Activated CD4-positive, alpha-beta memory T cell treated with anti-CD3 and anti-CD28 coated beads, Interleukin-2, amount 10 ng/mL, durations not matched to agents 7 days and 5 days (primary cell): ENCODE measurements at places on chromosomes 12 and 14. TPM values are rescaled to one million over a fixed set of nuclear protein-coding genes. Genes with fewer than 3 reads are reported as not detected.

Gene SIX4
- total RNA-seq, result 0.80 TPM

DNA sequence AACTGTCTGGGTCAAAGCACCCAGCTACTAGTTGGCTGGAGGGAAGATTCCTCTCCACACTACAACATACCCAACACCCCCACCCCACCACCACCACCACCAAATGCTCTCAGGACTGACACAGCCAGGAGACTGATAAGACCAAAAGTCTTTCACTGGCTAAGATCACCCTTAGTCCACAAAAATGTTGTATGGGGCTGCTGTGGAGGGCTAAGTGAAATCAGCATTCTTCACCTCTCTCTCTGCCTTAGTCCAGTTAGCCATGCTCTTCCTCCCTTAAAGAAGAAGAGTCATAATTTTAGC is 106.2 kb downstream of the NUAK1 start:
- H3K36me3 ChIP-seq, result no peaks in the 10 kb centered on the region
- no peak for DNase-seq

DNA sequence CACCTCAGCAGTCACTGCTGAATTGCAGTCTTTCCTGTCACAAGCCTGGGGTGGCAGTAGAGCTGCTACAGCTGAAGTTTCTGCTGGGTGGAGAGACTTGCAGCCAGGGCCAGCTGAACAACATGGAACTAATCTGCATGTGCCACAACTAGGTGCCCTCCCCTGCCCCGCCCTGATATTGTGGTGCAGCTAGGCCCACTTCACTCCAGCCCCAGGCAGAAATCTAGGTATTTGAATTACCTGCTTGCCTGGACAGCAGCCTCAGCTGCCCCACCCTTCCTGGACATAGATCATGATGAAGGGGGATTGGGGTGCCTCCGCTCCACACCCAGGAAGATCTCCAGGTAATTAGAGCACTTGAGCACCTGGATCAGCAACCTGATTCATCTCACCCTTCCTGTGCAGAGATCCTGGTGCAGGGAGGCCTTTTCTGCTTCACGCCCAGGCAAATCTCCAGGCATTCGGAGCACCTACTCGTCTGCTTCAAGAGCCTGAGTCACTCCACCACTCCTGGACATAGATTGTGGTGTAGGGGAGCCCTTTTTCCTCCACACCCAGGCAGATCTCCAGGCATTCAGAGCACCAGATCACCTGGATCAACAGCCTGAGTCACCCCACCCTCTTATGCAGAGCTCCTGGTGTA is 477.0 kb downstream of the SOX5 start:
- H3K36me3 ChIP-seq, result no peaks in the 10 kb centered on the region
- H3K4me1 ChIP-seq, result no peaks in the 10 kb centered on the region
- H3K27ac ChIP-seq, result no peak overlapping the region
- no peaks in the 10 kb centered on the region for H3K27me3 ChIP-seq

- no peak overlapping the region for H3K4me3 ChIP-seq
- no peak for DNase-seq
- peaks cover 30% of the 10 kb centered on the region for H3K27me3 ChIP-seq
These were observed 172.2 kb downstream of the PTPRO start for GRCh38 chr12:15494329-15495046.

Gene NID2
- 0.15 TPM for total RNA-seq

GRCh38 chr12:96824074-96824837 is 82.8 kb upstream of the NEDD1 start:
- no peak overlapping the region for H3K4me3 ChIP-seq
- no peaks in the 10 kb centered on the region for H3K4me1 ChIP-seq
- H3K36me3 ChIP-seq, result no peaks in the 10 kb centered on the region
- DNase-seq, result no peak
- H3K27ac ChIP-seq, result no peak overlapping the region
- H3K27me3 ChIP-seq, result no peaks in the 10 kb centered on the region

GRCh38 chr14:79354336-79354735 is 857.0 kb downstream of the DIO2 start:
- H3K27me3 ChIP-seq, result no peaks in the 10 kb centered on the region
- DNase-seq, result no peak
- no peaks in the 10 kb centered on the region for H3K36me3 ChIP-seq
- H3K4me3 ChIP-seq, result no peak overlapping the region
- no peak overlapping the region for H3K27ac ChIP-seq

DNA sequence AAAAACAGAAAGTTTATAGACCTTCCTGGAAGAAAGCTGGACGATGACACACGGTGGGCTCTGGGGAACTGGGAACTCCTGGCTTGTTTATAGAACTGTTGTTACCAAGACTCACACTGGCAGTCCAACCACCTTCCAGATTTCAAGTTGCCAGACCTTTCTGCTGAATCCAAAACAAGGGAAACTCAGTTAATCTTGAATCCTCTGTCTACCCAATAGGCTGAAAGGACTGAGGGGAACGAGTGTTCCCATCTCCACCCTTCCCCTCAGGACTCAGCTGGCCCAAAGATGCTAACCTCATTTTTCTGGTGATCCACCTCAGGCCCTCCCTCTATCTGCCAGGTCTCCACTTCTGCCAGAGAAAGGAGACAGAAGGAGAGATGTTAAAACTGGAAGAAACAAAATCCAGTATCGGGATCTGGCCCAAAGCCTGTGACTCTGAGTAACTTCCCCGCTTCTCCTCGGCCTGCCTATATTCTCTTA is 231.4 kb downstream of the ANO2 start:
- H3K36me3 ChIP-seq, result no peaks in the 10 kb centered on the region
- DNase-seq, result no peak
- no peaks in the 10 kb centered on the region for H3K4me1 ChIP-seq
- H3K27ac ChIP-seq, result no peak overlapping the region
- H3K27me3 ChIP-seq, result no peaks in the 10 kb centered on the region
- H3K4me3 ChIP-seq, result no peak overlapping the region

DNA sequence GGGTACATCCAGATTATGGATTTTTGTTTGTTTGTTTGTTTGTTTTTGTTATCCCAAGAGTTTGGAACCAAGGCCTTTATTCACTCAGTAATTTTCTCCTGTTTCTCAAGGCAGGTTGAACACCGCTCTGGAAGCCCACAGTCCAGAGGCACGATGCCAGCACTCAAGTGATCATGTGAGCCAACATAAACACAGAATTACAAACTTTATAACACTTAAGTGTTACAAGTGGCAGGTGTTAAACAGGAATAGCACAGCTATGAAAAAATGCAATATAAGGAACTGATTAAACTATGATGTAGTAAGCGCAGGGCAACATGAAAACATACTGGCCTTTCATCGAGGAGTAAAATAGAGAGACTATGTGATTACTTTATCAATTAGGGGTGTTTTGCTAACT is 1885.8 kb upstream of the SEL1L start:
- DNase-seq, result no peak
- H3K36me3 ChIP-seq, result no peaks in the 10 kb centered on the region
- H3K27ac ChIP-seq, result no peak overlapping the region
- H3K27me3 ChIP-seq, result no peaks in the 10 kb centered on the region

DNA sequence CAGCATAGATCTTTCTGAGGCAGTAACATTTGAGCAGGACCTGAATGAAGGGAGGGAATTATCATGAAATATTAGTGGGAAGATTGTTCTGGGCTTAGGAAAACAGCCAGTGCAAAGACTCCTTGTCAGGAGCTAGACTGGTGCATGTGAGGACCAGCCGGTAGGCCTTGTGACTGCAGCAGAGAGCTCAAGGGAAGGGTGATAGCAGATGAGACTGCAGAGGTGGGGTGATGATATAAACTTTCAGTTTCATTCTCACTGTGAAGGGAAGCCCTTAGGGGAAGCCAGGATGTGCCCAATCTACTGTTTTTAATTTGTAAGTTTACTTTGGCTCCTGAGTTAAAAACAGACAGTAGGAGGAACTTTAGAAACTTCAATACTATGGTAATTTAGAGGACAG is 12.4 kb downstream of the IL22 start:
- peak; percentile 67 for DNase-seq
- H3K27me3 ChIP-seq, result peaks cover under 1% of the 10 kb centered on the region
- H3K36me3 ChIP-seq, result peaks cover 6% of the 10 kb centered on the region
- peak overlapping the region; percentile 50 for H3K4me3 ChIP-seq
- H3K27ac ChIP-seq, result peak overlapping the region; percentile 88

DNA sequence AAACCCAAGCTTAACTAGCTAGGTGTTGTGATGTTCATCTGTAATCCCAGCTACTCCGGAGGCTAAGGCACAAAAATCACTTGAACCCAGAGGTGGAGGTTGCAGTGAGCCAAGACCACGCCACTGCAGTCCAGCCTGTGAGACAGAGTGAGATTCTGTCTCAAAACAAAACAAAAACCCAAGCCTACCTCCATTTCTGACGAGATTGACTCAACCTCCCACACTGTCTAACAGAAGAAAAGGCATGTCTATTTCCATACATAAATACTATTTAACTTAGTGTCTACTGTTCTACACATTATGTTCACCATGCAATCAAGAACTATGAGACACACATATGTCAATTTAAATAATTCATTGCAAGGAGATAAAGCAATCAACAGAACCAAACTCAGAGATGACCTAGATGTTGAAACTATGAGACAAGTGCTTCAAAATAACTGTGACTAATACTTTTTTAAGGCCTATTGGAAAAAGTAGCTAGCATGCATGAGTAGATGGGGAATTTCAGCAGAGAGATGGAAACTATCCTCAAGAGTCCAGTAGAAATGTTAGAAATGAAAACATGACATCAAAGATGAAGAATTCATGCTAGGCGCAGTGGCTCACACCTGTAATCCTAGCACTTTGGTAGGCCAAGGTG is 75.9 kb upstream of the DHRS4 start:
- H3K4me3 ChIP-seq, result no peak overlapping the region
- H3K27ac ChIP-seq, result peak overlapping the region; percentile 34
- H3K27me3 ChIP-seq, result no peaks in the 10 kb centered on the region
